H54 (cell line): ENCODE measurements at places on chromosomes 4 and X.

- DNase-seq, result no peak
Observed at GRCh38 chr4:4866866-4867374, 7.5 kb downstream of the MSX1 start.

DNA sequence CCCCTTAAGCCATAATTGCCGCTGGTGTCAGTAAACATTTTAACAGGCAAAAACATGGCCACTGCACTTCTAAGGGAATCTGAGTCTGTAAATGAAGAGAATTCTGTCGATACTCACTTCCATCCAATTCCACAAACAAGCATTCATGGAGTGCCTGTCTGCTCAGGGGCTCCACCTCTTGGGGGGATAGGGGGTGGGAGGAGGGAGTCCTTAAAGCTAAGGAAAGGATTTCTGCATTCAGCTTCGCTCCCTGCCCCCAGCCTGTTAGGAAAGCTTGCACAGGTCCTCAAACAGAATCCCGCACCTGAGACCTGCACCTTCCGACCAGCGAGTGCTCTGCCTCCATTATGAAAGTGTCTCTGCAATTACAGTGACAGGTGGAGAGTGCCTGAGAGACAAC, 130.2 kb upstream of the KIT start:
- no peak for DNase-seq

DNA sequence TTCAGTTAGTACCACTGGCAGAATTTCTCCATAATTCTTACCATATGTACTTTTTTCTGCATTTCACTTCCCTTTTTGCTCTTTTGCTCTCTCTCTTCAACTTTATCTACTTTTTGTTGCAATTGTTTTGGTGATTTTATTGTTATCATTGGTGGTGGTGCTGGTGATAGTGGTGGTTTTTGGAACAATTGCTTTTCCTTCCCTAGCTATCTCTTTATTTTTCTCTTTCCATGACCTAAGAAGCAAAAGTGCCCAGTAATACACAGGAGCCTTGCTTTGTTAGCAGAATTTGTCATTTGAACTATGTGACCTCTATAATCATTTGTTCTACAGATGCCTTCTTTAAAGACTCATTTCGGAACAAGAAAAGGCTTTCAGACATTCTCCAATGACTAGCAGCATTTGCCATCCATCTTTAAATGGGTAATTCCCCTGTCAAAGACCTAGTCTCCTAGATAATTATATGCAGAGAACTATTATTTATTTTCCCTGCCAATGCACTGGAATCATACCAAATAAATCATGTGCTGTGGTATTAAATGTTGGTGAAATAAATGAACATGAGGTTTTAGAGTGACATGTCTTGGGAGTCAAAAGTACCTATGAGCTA, 154.5 kb downstream of the GASK1B start:
- no peak for DNase-seq

GRCh38 chr4:56127716-56128115, 179.0 kb downstream of the CEP135 start:
- no peak for DNase-seq

DNA sequence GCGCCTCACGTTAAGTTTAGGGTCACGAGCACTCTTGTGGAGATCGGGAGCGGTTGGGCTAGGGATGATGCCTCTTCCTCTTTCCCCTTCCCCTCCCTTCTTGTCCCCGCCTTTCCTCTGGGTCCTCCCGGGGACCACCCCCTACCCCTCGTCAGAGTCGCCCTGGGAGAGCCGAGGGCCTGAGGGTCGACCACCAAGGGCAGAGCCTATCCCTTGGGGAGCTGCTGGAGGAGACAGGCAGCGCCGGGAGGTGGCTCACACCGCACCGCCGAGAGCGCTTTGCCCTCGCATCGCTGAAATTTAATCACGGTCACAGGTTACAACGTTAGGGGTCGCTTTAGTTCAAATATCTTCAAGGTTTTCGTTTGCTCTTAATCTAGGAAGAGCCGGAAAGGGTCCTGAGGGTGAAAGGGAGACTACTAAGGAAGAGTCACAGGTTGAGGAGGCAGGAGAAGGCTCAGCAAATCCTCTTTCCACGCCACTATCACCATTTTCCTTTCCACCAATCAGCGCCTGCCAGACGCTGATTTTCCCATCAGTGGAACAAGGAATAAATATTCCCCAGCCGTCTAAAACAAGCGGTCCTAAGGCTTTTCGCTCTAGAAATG, 528 bp upstream of the SNCA start:
- DNase-seq, result no peak

- DNase-seq, result no peak
Observed at GRCh38 chrX:100672966-100673365, 29.0 kb downstream of the SRPX2 start.

DNA sequence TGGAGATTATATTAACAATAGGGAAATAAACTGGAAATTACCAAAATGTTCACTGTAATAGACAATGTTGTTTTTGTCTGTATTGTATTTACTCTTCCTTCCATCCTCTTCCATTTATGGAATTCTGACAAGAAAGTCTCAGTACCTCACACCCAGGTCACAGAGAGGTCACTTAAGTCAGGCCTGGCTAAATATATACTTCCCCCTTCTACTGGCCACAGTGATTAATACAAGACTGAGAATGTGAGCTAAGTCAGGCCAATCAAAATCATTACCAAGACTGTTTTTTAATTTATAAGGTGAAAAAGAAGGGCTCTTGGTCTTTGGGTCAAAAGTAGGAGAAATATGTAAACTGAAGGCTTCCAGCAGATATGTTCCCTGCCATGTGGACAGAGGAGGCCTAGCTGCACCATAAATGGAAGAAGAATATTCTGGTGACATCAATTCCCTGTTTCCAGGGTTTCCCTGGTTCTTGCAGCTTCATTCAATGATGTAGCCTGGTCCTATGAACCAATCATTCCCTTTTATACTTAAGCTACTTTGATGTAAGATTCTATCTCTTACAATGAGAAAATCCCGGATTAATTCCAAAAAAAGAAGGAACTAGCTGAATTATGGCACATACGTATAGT, 64.3 kb downstream of the LRBA start:
- DNase-seq, result no peak

- DNase-seq, result no peak
Observed at GRCh38 chr4:123419885-123420755, 23.5 kb downstream of the SPRY1 start.

DNA sequence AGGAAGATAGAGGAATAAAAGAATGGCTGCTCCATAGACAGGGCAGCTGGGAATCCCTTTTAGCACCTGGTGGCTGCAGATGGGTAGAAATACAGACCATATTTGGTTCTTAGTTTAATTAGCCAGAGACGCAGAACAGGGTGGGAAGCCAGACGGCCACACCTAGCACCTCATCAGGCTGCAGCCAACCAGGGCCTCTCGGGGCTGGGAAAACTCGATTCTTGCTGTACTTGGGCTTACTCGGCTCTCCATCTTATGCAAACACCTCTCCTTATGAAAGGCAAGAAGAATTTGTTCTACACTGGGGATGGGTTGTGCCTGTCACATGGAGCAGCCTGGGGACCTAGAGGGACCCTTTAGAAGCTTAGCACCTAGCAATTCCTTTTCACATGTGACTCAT, 19.7 kb downstream of the IRAK1 start:
- no peak for DNase-seq

DNA sequence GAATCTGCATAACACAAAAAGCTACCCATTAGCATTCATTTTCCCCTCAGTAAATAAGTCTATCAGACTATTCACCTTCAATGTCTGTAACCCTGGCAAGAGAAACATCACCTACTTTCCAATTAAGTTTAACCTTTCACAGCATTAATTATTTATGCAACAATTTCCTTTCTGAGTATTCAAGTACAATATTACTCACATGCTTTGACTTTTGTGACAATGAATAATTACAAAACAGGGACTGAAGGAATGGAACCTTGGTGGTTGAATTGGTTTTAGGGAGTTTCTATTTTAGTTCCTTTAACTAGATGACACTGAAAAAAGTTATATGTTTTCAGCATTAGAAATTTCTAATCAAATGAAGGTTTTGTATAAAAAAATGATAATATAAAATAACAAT, 932.3 kb upstream of the EPHA5 start:
- DNase-seq, result no peak

DNA sequence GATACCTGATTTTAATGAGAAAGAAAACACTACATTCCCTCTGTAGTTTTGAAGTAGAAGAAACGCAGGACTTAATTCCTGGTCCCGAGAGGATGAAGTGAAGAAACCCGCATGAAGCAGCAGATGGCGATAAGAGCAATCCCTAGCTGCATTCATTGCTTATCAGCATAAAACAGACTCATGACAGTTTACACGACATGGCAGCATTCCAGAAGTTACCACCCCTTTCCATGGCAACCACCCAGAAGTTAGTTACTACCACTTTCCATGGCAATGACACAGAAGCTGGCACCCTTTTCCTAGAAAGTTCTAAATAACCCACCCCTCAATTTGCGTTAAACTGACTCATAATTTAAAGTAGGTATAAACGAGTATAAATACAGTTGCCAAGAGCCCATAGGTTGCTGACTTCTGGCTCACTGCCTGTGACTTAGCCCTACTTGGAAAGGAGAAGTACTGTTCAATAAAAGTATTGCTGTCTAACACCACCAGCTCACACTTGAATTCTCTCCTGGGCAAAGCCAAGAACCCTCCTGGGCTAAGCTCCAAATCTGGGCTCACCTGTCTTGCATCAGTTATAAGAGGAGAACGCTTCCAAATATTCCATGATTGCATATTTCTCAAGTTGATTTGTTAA, 5.5 kb upstream of the XAGE2 start:
- no peak for DNase-seq
